ENCODE measurements at places on chromosomes 5 and 9.

- DNase-seq = no peak
Observed at GRCh38 chr5:174409971-174410370, 314.4 kb upstream of the MSX2 start.

DNA sequence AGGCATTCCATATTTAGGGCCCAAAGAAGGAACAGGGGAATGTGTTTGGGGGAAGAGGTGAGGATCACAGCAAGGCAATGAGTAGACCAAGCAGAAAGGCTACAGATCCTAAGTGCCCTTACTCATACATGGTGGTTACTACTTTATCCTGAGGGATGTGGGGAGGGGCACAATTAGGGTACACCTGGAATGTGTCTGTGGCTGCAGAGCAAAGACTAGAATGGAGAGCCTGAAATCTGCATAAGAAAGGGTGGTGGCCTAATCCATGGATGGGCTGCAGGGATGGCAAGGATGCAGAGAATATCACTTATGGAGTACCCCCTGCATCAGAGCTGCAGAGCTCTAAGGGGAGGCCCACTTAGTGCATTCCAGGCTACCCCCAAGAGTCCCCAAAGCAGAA lies 352.6 kb upstream of the TRPC7 start:
- DNase-seq = no peak

DNA sequence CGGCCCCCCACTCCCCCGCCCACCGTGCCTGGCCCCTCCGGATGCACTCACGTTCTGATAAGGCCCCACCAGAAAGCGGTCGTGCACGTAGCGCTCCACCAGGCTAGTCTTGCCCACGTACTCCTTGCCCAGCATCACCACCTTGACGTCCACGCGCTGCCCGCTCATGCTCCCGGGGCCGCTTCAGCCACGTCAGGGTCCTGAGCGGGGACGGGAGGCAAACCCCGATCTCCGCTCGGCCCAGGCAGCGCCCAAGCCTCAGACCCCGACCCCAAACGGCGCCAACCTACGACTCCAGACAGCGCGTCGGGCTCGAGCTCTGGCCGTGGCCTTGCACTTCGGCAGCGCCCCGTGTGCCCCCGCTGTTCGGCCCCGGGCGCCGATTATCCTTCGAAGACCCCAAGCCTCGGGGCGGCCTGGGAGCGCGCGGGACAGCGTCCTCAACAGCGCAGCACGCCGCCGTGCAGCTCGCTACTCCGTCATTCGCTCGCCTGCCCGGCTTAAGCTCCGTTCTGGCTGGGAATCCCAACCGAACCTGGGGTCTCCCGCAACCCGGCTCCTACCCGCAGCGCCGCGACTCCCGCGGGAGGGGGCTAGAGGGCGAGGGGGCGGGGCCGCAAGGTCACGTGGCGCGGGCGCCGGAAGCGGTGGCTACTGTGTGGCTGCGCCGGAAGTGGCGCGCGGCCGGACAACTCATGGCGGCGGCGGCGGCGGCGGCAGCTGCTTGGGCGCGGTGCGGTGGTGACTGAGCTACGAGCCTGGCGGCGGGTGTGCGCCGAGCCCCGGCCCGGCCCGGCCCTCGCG lies at the start of the genes PRELID1 and RAB24:
Gene PRELID1, plus strand, starts transcription at position 679 of the 804 bp plus-strand sequence. CDS start 187 bp downstream, outside the sequence.
Gene RAB24, minus strand, starts transcription at position 599 of the 804 bp plus-strand sequence. Its CDS starts 431 bp downstream, at position 168.
- peak; percentile 86 for DNase-seq

GRCh38 chr9:91923145-91923544 lies 26.9 kb downstream of the ROR2 start:
- no peak for DNase-seq

DNA sequence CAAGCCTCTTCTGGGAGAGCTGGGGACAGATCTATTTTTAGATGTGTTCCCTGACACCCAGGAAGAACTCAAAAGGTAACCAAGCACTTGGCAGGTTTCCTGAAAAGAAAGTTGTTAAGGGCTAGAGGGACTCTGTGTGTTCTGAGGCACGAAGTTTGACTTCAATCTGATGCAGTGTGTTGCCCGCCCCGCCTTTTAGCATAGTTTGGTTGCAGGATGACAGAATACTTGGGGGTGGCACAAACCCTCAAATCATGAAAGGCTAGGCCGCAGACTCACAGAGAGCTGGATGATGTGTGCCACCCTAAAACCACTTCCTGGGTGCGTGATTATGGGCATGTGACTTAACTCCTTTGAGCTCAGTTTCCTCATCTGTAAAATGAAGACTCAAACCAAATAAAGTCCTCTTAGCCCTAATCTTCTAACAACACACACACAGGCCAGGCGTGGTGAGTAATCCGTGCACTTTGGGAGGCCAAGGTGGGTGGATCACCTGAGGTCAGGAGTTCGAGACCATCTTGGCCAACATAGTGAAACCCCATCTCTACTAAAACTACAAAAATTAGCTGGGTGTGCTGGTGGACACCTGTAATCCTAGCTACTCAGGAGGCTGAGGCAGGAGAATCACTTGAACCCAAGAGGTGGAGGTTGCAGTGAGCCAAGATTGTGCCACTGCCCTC lies 12.8 kb upstream of the NDFIP1 start:
- DNase-seq = peak; percentile 77

- DNase-seq = no peak
Observed at GRCh38 chr5:169538944-169539343, 44.6 kb upstream of the SPDL1 start.

DNA sequence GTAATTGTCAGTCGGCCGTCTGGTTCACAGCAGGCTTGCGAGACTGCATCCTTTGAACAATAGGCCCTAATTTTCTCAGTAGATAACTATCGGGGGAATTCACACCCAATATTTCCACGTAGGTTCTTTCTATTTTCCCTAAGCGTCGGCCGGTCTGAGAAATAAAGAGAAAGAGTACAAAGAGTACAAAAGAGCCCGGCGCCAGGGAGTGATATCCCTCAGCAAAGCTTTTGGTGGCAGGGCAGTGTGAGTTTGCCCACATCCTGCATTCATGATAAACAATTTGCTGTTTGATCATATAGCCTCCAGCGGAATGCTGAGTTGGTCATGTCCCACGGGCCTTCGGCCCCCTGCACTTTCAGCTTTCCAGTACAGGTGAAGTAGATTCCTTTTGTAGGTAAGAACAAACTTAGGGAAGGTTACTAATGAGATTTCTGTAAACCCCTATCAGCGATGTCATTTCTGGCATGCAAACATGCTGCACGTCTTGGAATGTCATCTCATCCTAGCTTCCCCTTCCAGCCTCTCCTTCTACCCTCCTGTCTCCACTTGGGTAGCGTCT lies 4.7 kb upstream of the PTGR1 start:
- no peak for DNase-seq

- DNase-seq = no peak
Observed at GRCh38 chr5:180047667-180048066, 23.9 kb downstream of the RNF130 start.

GRCh38 chr5:60779466-60779865 lies 64.6 kb downstream of the ELOVL7 start:
- no peak for DNase-seq

- DNase-seq = no peak
Observed at GRCh38 chr9:18580151-18580550, 106.2 kb downstream of the ADAMTSL1 start.

- DNase-seq = no peak
Observed at GRCh38 chr9:87731321-87731720, 5.4 kb downstream of the CTSL start.

DNA sequence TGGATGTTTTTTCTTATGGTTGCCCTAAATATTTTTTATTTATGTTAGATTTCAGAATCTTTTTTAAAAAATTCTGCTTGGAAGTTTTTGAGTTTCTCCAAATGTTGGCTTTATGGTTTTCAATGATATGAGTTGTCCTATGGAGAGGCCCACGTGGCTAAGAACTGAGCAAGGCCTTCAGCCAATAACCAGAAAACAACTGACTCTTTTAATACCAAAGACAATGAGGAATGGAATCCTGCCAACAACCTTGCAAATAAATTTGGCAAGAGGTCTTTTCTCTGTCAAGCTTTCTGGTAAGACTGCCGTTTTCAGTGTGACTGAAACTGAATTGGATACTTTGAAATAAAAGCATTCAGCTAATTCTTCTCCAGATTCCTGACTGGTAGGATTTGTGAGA lies 1740.1 kb upstream of the WWC1 start:
- no peak for DNase-seq

DNA sequence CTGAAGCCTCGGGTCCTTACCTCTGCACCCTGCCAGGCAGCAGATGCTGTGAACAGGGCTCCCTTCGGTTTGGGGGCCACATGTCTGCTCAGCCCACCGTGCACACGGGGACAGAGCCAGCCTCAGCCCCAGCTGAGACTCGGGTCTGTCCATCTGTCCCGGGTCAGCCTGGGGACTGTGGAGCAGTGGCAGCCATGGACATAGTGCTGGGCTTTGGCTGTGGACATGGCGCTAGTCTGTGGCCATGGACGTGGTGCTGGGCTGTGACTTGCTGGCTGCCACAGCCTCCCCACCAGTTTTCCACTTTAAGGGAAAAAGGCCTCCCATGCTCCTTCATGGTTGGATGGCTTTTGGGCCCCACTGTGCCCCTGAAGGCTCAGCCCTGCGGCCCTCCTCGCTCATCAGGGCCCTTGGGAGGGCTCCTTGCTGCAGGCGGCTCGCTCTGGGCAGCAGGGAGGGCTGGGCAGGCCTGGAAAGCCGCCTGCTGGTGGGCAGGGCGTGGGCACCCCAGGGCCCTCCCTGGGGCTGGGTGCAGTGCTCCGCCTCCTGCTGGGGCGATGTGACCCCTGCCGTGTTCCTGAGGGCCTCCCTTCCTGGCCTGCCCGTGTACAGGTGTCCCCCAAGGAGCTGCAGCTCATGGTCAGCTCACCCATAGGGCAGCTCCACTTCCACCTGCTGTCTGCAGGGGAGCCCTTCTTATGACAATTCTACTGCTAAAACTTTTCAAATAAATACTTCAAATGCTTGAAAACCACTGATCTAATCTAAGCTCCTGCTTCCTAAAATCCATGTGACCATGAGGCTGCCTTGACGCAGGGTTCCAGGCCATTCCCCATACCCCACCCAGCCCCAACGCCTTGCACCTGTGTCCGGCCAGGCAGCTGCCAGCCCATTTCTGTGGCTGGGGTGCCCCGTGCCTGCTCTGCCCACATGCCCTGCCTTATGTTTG lies 112.1 kb upstream of the LMX1B start:
- DNase-seq = no peak

GRCh38 chr9:61666849-61667371 lies 477.1 kb downstream of the SPATA31A7 start:
- DNase-seq = no peak

GRCh38 chr9:71741926-71742648 lies 26.2 kb downstream of the CEMIP2 start:
- no peak for DNase-seq

GRCh38 chr5:60829490-60830266 lies 14.4 kb downstream of the ELOVL7 start:
- no peak for DNase-seq

GRCh38 chr9:124735121-124735520 lies 36.0 kb downstream of the NR6A1 start:
- no peak for DNase-seq

DNA sequence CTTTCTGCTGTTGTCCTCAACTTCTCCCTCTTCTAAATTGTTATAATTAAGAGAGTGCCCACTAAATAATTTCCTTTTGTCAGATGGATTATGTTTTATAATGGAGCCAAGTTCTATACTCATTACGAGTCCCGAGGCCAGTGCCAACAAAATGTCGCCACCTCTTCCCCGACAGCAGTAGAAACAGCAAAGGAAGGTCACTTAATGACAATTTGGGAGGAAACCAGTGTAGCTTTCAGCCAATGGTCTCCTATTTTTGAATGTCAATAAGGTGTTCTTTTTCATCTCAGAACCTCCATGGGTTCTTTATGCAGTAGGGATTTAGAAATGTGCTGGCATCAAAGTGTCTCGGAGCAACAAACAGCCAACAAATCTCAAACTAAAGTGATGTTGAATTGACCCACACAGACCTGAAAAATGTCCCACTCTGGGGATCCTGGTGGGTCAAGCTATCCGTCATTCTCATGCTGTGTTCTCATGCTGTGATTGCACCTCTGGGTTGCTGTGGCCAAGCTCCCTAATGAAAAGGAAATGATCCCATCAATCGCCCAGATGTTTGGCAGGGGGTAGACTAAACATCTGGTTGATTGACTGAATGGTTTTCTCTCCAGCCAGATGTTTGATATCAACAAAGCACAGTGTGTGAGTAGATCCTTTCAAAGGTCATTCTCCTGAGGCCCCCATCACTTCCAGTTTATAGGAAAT lies 291.9 kb downstream of the DMAC1 start:
- DNase-seq = no peak

- no peak for DNase-seq
Observed at GRCh38 chr9:87855061-87855460, 27.6 kb upstream of the SPATA31E1 start.

- DNase-seq = no peak
Observed at GRCh38 chr5:93794954-93795353, 53.6 kb upstream of the POU5F2 start.

DNA sequence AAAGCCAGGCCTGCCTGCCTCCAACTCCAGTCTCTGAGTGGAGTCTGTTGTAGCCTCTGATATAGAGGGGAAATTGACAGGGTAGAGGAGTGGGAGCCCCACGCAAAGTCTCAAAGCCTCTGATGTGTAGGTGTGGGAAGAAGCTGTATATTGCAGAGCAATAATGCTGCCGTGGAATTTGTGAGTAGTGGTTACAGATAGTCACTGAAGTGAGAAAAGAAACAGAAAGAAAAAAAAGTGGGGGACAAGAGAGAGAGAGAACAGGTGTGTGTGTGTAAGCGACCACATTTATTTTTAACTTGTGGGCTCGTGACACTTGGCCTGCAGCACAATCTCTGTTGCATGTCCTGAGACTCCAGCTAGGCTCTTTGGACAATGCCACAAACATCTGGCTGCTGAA lies 227.8 kb downstream of the NSG2 start:
- no peak for DNase-seq

- DNase-seq = no peak
Observed at GRCh38 chr5:32001284-32001683, 172.8 kb downstream of the GOLPH3 start.

DNA sequence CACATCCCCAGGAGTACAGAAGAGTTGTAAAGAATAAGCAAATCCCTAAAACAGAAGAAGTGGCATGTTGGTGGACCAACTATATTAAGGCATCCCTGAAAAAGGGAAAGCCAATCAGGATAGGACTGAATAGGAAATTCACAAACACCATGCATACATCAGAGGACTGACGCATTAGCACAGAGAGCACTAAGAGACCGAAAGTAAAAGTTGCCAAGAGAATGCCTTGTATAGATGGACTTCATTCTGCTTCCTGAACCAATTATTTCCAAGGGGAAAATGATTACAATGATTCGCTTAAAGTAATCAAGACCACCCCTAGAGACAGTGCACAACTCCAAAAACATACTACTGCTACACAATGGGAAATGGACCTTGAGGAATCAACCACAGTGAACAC lies 33.5 kb downstream of the SHC3 start:
- no peak for DNase-seq

DNA sequence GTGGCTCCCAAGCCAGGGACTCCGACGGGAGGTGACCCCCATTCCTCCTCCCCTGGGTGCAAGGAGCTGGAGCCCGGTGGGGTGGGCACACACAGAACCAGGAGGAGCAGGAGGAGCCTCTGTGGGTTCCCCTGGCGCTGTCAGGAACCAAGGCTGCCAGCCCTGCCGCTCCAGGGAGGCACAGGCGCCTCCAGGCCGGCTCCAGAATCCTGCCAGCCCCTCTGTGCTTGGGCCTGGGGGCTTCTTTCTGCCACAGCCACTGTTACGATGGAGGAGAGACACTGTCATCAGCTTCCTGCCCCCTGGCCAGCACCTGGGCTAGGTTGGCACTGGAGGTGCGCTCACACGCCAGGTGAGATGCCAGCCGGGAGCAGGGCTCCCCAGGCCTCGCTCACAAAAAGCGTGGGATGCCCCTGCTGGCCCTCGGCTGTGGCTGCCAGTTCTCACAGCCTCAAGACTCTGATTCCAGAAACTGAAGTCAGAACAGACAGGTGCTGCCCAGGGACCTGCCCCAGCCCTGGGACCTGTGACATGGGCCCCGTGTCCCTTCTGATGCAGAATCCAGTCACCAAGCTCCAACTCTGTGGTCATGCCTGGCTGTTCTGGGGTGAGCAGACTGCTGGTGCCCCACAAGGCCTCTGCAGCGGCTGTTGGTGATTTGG lies 37.4 kb upstream of the UBAC1 start:
- no peak for DNase-seq
